Kasumi-1 (cell line): ENCODE measurements at places on chromosomes 3 and 15.

- no peak for DNase-seq
Observed at GRCh38 chr15:38430106-38430760, 23.7 kb upstream of the FAM98B start.

GRCh38 chr3:61369678-61370077 lies 118.4 kb upstream of the FHIT start:
- DNase-seq = no peak

- peak; percentile 82 for DNase-seq
Observed at GRCh38 chr3:52339612-52340011, 23.5 kb downstream of the DNAH1 start.

- no peak for DNase-seq
Observed at GRCh38 chr3:136465296-136465695, 215.2 kb downstream of the PCCB start.

DNA sequence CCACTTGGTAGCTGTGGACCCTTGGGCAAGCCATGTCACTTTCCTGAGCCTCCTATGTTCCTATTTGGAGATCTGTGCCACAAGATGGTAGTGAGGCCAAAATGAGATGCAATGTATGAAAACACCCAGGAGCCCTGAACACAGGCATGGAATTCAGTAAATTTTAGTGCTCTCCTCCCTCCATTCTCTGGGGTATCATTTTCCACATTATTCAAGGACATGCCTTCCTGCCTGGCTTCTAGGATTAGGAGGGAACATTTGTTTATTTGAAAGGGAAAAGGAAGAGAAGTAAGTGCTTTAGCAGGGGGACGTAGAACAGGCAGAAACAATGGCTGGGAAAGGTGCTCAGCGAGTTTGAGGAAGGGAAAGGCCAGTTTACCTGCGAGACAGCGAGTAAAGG lies 98.8 kb downstream of the ATG7 start:
- DNase-seq = no peak
